Activated CD4-positive, alpha-beta memory T cell treated with anti-CD3 and anti-CD28 coated beads, Interleukin-2, amount 10 ng/mL, durations not matched to agents 7 days and 5 days (primary cell): ENCODE measurements at places on chromosomes 7 and 10. TPM values are rescaled to one million over a fixed set of nuclear protein-coding genes. Genes with fewer than 3 reads are reported as not detected.

SLC29A4 gene
- 0.88 TPM for total RNA-seq

- H3K4me3 ChIP-seq: no peak overlapping the region
- H3K27ac ChIP-seq: no peak overlapping the region
- no peak for DNase-seq
- peaks cover 39% of the 10 kb centered on the region for H3K36me3 ChIP-seq
- H3K27me3 ChIP-seq: no peaks in the 10 kb centered on the region
Observed at GRCh38 chr10:94583124-94583523, 37.5 kb downstream of the HELLS start.

GRCh38 chr7:132134814-132135445 is 441.3 kb downstream of the PLXNA4 start:
- no peak overlapping the region for H3K27ac ChIP-seq
- no peaks in the 10 kb centered on the region for H3K36me3 ChIP-seq
- no peak overlapping the region for H3K4me3 ChIP-seq
- no peak for DNase-seq

DNA sequence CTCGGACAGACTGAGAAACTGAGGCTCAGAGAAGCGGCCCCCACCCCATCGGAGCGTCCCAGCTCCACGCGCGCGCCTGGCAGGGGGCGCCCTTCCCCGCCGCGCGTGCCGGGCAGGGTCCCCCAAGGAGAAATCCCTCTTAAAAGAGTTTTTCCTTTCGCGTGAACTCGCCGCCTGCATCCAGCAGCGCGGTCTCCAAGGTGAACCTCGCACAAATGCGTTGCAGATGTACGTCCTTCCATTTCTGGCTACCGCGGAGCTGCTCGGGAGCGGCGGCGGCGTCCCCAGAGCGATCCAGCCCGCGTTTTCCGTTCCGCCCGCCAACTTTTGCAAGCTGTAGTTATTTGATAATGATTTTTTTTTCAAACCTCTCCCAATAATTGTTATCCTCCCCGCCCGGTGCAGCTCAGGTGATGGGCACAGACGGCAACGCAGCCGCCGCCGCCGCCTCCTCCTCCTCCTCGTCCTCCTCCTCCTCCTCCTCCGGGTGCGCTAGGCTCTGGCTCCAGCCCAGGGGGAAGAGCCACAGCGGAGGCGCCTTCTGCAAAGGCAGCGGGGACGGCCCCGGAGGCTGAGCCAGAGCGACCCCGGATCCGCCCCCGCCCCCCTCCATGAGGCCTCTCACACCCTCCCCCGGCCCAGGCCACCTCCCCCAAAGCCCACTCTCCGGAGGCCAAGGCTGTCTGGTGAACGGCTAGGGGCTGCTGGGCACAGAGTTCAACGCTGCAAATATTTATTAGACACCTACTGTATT is 74.0 kb upstream of the CUX1 start:
- H3K27me3 ChIP-seq: no peaks in the 10 kb centered on the region
- peak; percentile 74 for DNase-seq
- peaks cover 54% of the 10 kb centered on the region for H3K4me1 ChIP-seq
- H3K4me3 ChIP-seq: peak overlapping the region; percentile 75

DNA sequence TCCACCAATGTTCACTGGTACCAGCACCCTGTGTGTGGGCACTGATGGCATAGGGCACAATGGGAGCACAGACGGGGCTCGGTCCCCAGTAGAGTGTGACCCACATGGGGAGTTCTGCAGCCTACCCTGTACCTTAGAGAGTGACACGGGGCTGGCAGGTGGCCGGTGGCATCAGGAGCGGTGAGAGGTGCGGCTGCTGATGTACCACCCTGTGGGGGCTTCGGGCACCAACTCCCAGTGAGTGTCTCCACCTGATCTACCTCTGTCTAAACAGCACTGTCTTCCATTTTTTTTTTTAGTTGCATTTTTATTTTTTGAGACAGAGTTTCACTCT is 4.1 kb downstream of the JAKMIP3 start:
- H3K36me3 ChIP-seq: no peaks in the 10 kb centered on the region
- H3K27me3 ChIP-seq: peaks cover 11% of the 10 kb centered on the region
- H3K4me3 ChIP-seq: no peak overlapping the region
- DNase-seq: no peak

DNA sequence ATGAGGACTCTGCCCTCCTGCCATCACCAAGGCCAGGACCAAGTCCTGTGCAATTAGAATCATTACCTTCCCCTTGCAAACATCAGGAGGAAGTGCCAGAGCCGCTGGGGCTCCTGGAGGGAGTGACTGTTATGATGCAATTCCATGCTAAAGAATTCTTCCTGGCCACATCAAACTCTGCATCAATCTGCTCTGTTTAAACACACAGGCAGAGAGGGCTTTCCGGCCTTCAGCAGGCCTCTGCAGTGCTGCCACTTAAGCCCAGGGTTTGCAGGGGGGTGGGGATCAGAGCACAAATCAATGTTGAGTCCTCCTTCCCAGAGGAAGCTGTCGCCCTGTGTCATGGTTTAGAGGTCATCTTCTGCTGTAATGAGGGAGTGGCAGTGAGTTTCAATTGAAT is 58.1 kb downstream of the CTBP2 start:
- no peak overlapping the region for H3K27ac ChIP-seq
- H3K4me1 ChIP-seq: no peaks in the 10 kb centered on the region
- H3K36me3 ChIP-seq: no peaks in the 10 kb centered on the region
- no peak for DNase-seq
- H3K27me3 ChIP-seq: peaks cover 2% of the 10 kb centered on the region
- H3K4me3 ChIP-seq: no peak overlapping the region

DNA sequence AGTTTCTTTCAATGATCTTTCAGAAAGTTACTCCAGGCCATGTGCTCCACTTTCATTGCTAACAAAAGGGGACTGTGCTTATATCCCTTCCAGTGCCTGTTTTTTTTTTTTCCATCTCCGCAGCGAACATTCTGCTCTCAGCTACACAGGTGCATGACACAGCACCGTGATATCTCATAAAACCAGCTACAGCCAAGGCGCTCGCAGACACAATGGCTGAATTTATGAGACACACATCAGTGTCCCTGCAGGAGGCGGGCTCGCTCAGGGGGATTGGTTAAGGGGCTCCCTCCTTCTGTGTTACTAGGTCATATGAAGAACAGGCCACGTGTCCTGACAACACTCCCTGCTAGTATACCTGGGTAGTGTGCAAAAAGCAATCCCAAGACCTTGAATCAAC is 245.5 kb downstream of the SKAP2 start:
- H3K27me3 ChIP-seq: peaks cover 5% of the 10 kb centered on the region
- H3K36me3 ChIP-seq: no peaks in the 10 kb centered on the region
- H3K4me3 ChIP-seq: no peak overlapping the region
- no peak for DNase-seq

GRCh38 chr10:27701938-27702537 is 43.6 kb downstream of the MKX start:
- H3K4me1 ChIP-seq: no peaks in the 10 kb centered on the region
- no peak overlapping the region for H3K4me3 ChIP-seq
- DNase-seq: no peak

- H3K36me3 ChIP-seq: no peaks in the 10 kb centered on the region
- peaks cover 8% of the 10 kb centered on the region for H3K4me1 ChIP-seq
- H3K27ac ChIP-seq: peak overlapping the region; percentile 14
- no peak for DNase-seq
- no peak overlapping the region for H3K4me3 ChIP-seq
- peaks cover 21% of the 10 kb centered on the region for H3K27me3 ChIP-seq
Observed at GRCh38 chr7:142329062-142329790, 71.4 kb upstream of the PRSS58 start.

GRCh38 chr7:149725916-149726315 is 47.5 kb downstream of the ZNF467 start:
- H3K4me3 ChIP-seq: no peak overlapping the region
- no peak overlapping the region for H3K27ac ChIP-seq
- no peaks in the 10 kb centered on the region for H3K4me1 ChIP-seq
- no peaks in the 10 kb centered on the region for H3K36me3 ChIP-seq
- no peaks in the 10 kb centered on the region for H3K27me3 ChIP-seq
- no peak for DNase-seq

RHOBTB1 gene
- not detected for total RNA-seq

CALY gene
- not detected for total RNA-seq

DNA sequence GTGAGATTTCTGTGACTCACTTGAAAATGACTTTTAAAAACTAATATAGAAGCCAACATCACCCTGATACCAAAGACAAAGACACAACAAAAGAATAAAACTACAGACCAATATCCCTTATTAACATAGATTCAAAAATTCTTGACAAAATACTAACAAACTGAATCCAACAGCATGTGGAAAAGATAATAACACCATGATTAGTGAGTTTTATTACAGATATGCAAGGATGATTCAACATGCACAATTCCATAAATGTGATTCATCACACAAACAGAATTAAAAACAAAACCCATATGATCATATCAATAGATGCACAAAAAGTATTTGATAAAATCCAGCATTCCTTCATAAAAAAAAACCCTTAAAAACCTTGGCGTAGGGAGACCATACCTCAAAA is 6.5 kb downstream of the MGAM start:
- H3K27ac ChIP-seq: no peak overlapping the region
- H3K4me1 ChIP-seq: no peaks in the 10 kb centered on the region
- no peaks in the 10 kb centered on the region for H3K36me3 ChIP-seq
- peaks cover 4% of the 10 kb centered on the region for H3K27me3 ChIP-seq
- H3K4me3 ChIP-seq: no peak overlapping the region
- DNase-seq: no peak

- no peak overlapping the region for H3K27ac ChIP-seq
- H3K4me1 ChIP-seq: peaks cover 15% of the 10 kb centered on the region
- no peak for DNase-seq
- H3K27me3 ChIP-seq: peaks cover 85% of the 10 kb centered on the region
Observed at GRCh38 chr10:13890233-13891127, 303.7 kb downstream of the PRPF18 start.

PRKG1 gene
- total RNA-seq: not detected

GRCh38 chr7:21401944-21402343 is 25.9 kb upstream of the SP4 start:
- no peak for DNase-seq
- no peaks in the 10 kb centered on the region for H3K27me3 ChIP-seq
- peaks cover 18% of the 10 kb centered on the region for H3K36me3 ChIP-seq
- H3K27ac ChIP-seq: no peak overlapping the region

SND1 gene
- total RNA-seq: 171 TPM
